ENCODE measurements at places on chromosomes 3 and 15.
A peak's percentile ranks its signal among the peaks of the same experiment; 100 is the strongest.

- DNase-seq = peak; percentile 82
Measured at GRCh38 chr3:13022348-13023234, 50.6 kb downstream of the IQSEC1 start.

DNA sequence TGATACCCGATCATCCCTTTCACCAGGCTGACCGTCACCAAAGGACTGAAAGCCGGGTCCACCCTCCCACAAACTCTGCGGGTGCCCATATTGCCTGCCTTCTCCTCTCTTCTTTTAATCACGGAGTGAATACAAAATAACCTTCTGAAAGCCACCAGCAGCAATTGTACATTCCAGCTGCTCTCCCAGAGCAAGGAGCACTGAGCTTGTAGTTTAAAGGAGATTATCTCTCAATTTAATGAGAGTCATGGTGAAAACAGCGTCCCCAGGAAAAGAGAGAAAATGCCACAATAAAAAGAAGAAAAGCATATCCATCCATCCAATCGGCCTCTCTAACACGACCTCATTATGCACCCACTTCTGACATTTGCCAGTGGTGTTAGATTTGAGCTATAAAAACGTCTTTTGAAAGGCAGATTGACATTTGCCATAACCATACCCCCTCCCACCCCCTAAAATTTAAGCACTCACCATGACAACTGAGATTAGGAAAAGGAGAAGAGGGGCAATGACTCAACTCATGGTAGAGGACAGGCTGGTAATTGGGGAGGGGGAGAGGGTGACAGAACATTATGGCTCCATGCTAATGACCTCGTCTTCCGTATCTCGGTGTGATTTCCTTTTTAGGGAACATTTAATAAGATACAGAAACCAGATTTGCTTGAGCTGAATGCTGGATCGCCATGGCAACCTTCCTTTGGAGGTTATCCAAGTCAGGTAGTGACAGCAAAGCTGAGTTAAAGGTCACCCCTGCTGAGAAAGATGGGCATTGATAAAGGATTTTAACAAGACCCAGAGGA, 106.2 kb downstream of the ST8SIA2 start:
- DNase-seq = no peak

- DNase-seq = no peak
Measured at GRCh38 chr3:169218314-169218983, 445.1 kb downstream of the MECOM start.

DNA sequence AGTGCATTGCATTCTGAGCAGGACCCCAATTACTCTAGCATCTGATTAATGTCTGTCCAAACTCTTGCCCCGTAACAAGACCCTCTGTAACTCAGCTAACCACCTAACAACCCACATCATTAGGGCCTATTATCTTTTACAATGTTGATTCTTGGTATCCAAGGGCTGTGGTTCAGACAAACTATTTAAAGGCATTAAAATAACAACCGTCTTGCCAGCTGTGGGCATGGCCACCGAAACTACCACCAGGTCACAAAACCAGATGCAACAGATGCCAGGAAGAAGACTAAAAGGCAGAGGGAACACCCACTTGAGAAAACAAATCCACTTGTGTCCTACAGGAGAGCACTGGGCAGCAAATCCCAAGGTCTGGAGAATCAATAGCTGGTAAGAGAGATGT, 262.9 kb downstream of the ERC2 start:
- DNase-seq = no peak

- no peak for DNase-seq
Measured at GRCh38 chr15:90210593-90210992, 9.5 kb downstream of the SEMA4B start.

- no peak for DNase-seq
Measured at GRCh38 chr3:171157286-171157685, 130.8 kb upstream of the SLC2A2 start.
